Stimulated activated naive CD8-positive, alpha-beta T cell treated with anti-CD3 and anti-CD28 coated beads, Interleukin-15, Interleukin-2, amounts not matched to agents 100 U/mL and 50 U/mL, for 24 hours (primary cell): ENCODE measurements at places on chromosomes 12 and 14.

GRCh38 chr12:67068761-67069450, 200.3 kb upstream of the CAND1 start:
- DNase-seq = peak; percentile 50

DNA sequence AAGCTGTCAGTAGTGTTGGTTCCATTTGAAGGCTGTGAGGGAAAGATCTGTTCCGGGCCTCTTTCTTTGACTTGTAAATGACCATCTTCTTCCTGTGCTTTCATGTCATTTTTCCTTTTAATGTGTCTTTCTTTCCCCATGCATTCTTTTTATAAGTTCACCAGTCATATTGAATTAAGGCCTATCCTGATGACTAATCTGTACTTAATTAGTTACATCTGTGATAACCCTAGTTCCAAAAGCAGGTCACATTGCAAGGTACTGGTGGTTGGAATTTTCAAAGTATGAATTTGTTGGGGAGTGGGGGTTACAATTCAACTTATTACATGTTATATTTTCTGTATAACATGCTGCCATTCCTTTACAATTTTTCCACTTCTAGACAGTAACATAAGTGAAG, 1642.1 kb upstream of the FLRT2 start:
- no peak for DNase-seq

- DNase-seq = no peak
Measured at GRCh38 chr12:69575346-69575745, 9.9 kb upstream of the CCT2 start.

DNA sequence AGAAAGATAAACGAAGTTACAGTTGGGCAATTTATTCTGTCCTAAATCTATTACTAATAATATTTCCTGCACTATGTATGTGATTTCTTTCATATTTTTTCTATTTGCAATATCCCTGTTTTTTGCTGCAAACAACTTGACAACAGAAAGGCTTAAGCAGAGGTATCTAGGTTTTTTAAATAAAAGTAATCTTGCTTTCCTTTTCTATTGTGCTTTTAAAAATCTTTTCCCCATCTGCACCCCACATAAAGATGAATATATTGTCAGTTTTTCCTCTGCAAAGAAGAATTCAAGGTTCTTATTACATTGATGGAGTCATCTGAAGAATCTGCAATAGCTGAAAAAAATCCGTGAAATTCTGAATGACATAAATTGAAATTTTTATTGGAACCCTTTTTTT, 502 bp upstream of the RALGAPA1 start:
- no peak for DNase-seq

GRCh38 chr14:95119336-95119735, 38.0 kb downstream of the DICER1 start:
- no peak for DNase-seq

DNA sequence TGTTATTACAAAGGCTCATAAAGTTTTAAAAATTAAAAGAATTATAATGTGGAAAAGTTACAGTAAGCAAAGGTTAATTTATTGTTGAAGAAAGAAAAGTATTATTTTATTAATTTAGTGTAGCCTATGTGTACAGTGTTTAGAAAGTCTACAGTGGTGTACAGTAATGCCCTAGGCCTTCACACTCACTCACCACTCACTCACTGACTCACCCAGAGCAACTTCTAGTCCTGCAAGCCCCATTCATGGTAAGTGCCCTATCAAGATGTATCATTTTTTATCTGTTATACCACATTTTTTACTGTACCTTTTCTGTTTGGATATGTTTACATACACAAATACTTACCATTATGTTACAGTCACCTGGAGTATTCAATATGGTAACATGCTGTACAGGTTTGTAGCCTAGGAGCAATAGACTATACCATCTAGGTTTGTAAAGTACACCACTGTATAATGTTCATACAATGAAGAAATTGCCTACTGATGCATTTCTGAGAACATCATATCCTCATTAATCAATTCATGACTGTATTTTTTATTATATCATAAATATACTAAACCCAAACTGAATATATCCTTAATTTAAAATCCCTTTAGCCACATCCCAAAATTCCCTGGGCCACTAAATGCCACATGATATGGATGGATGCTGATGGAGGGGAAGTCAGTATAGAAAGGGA, 43.6 kb upstream of the NID2 start:
- DNase-seq = no peak

- DNase-seq = no peak
Measured at GRCh38 chr12:86349196-86349595, 93.0 kb upstream of the MGAT4C start.

DNA sequence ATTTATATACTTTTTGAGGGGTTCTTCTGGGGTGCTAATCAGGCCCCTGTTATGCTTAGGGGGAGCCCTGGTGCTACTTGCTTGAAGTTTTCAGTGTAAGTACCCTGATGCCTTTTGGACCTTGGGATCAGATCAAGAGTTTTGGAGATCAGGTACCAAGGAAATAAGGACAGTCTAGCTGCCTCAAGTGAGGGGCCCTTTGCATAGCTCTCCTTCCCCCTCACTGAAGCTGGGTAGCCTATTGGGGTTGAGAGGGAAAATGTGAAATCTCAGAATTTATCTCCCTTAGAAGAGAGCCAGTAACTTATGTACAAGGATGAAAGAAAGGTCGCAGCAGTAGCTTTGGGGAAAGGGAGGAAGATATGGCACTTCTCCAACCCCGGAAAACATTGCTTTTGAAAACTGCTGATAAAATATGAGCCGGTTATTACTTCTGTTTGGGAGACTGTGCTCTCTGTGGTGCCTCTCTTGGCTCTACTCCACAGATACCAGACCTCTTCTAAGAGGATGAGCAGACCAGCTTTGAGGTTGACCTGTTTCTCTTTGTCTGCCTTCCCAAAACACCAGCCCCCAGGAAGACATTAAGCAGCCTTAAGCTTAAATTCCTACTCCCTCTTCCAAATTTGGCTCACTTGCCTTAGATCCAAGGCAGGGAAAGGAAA, 8.8 kb upstream of the AMHR2 start:
- no peak for DNase-seq

- peak; percentile 44 for DNase-seq
Measured at GRCh38 chr12:67827820-67828383, 161.3 kb upstream of the IFNG-AS1 start.

- no peak for DNase-seq
Measured at GRCh38 chr12:130245251-130245650, 83.0 kb downstream of the FZD10 start.

DNA sequence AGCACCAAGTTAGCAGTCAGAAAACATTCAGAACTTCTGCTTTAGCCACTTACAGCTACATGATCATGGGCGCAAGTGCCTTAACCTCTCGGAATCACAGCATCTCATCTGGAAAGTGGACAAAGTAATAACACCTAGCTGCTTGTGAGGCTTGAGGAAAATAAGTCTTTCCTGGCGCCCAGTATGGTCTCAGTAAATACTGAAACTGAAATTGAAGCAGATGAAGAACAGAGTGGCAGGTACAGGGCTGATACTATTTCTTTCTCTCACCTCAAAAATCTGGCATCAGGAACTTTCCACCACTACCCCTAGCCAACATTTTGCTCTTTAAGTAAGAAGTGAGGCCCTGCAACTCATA, 129.7 kb upstream of the FUT8 start:
- no peak for DNase-seq

DNA sequence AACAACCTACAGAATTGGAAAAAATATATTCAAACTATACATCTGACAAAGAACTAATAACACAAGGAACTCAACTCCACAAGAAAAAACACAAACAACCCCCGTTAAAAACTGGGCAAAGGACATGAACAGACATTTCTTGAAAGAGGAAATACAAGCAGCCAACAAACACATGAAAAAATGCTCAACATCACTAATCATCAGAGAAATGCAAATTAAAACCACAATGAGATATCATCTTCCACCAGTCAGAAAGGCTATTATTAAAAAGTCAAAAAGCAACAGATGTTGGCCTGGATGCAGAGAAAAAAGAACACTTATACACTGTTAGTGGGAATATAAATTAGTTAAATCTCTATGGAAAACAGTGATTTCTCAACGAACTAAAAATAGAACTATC, 82.6 kb upstream of the CCDC91 start:
- no peak for DNase-seq

- no peak for DNase-seq
Measured at GRCh38 chr12:64733857-64734256, 25.3 kb downstream of the GNS start.

DNA sequence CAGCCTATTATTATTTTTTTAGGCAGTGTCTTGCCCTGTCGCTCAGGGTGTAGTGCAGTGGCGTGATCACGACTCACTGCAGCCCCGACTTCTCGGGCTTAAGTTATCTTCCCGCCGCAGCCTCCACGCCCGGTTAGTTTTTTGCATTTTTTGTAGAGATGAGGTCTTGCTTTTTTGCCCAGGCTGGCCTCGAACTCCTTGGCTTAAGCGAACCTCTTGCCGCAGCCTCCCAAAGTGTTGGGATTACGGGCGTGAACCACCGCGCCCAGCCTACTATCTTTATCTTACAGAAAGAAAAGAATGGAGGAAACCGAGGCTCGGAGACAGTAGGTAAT, 507 bp upstream of the PTPN11 start:
- DNase-seq = no peak

GRCh38 chr12:129466499-129466898, 437.3 kb downstream of the TMEM132D start:
- no peak for DNase-seq

DNA sequence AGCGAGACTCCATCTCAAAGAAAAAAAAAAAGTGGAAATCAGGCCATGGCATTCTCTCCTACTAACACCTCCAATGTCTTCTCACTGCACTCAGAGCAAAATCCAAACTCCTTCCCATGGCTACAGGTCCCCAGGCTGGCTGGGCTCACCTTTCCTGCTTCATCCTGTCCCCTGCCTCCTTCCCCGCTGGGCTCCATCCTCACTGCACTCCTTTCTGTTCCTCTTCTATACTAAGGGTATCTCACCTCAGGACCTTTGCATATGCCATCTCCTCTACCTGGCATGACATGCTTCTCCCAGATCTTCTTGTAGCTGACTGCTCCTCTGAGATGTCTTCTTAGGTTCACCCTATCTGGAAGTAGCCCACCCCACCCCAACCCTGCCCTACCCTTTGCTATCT, 111.1 kb downstream of the DPF3 start:
- no peak for DNase-seq

DNA sequence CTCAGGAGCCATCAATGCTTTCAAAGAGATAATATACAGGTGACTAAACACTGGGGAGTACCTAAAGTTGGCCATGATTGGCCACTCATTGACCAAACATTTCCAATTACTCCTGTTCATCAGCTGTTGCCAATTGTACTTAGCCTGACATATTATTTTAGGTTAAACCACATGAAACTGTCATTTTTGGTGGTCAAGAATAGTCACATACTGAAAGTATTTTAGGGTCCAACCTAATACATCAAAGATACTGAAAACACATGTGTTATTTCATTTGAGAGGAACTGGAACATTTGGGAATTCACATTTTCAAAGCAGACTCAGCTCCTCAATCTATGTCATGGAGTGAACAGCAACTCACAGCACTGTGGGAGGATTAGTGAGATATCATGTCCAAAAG, 63.9 kb upstream of the KCNA5 start:
- no peak for DNase-seq

DNA sequence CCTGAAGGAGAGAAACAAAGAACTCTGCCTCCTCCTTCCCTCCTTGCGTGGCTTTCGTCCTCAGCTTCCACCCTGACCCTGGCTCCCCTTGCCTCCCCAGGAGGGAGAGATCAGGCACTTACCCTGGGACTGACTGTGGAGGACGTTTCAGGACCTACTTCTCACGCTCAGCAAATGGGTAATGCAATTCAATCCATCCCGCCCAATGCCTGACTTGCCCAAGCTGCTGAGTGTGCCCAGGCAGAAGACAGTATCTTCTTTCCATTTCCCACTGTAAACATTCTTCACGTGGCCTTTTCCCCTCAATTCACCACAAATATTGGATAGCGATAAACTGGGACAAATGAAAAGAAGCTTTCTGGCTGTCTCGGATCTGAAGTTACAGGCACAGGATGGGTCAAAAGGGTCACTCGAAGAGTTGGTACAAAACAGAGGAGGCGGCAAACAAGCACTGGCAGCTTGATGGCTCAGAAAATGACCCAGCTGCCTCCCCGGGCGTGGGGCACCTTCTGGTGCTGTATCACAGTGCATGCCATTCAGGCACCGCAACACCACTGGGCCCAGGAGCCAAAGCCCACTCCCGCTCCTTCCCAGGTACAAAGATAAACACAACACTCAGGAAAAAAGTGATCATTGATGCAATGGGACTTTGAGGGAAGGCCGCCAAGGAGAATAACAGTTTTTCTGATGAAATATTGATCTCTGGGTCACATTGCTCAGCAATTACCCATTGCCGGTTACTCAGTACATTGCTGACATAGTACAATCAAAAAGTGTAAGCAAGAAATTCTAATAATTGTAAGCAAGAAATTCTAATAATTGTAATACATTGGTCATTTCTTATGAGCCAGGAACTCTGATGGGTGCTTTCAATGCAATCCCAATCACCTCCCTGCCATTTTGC, 65.8 kb downstream of the TRIM9 start:
- no peak for DNase-seq

DNA sequence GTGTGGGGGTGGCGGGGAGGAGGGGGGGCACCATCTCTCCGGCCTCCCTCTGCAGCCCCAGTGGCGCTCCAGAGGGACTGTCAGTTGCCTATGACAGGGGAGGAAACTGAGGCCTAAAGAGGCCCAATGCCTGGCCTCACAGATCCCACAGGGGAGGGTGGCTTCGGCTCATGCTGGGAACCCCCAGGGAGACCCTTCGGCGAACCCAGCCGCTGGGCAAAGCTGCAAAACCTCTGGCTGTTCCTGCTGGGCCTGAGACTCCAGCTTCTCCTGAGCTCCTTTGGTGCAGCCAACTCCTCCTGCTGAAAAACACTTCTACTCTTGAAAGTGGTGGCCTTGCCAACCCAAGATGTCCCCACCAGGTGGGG, 170.1 kb upstream of the RTL1 start:
- no peak for DNase-seq

GRCh38 chr12:8681129-8681884, 16.5 kb upstream of the RIMKLB start:
- no peak for DNase-seq

DNA sequence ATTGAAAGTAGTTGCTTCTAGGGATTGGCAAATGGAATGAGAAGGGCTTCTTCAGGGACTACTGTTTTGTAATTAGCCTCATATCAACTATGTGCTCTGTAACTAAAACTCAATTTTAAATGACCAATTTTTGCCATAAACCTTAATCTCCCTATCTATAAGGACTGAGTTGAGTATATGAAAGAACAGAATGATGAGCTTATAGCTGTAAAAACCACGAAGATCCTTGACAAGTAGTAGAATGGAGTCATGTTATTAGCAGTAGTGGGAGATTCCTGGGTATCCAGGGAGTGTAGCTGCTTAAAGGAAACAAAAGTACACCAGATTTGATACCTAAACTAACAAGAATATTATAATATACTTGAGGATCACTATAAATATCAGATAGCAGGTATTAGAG, 28.0 kb downstream of the LGALS3 start:
- DNase-seq = no peak
